NCI-H526 treated with DMSO at 0.1 percent for 48 hours (cell line): ENCODE measurements at places on chromosomes 6 and 20.

GRCh38 chr6:158962371-158962770, 37.6 kb downstream of the RSPH3 start:
- no peak for DNase-seq

- no peak for DNase-seq
These were observed 13.8 kb upstream of the TIAM2 start for GRCh38 chr6:154981079-154981870.

GRCh38 chr6:3904518-3904917, 55.3 kb downstream of the FAM50B start:
- no peak for DNase-seq

GRCh38 chr6:100103194-100103593, 109.2 kb upstream of the MCHR2 start:
- no peak for DNase-seq

- no peak for DNase-seq
These were observed 1.3 kb downstream of the SLCO4A1 start for GRCh38 chr20:62643521-62644043.

DNA sequence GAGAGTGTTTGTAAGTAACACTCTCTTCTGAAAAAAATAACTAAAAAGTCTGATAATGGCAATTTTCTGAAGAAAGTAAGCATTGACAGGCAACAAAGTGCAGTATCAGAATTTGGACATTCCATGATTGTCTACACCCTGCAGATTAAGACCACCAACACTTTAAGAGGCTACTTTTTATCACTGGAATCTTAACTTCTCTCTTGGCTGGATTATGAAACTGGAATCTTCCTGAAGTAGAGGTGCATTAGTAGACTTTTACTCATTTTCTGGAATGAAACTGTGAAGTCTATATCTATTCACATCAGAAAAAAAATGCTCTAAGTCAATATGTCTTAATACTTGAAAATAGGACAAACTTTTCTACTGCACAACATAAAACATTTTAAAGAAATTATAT, 547.5 kb downstream of the COL12A1 start:
- DNase-seq, result no peak

DNA sequence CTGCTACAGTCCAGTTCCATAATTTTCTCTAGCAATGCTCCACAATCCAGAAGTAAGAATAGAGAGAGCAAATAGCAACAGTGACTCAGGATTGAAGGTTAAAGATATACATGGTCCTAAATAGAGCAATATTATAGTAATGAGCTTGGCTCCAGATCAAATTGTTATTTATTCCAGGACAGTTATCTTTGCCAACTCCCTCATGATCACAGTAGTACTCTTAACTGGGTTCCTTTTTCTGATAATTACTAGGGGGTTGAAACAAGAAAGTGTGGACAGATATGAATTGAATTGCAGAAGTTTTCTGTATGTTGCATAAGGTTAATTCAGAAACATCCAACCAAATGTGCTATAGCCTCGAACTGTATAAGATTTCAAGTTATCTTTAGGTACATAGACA, 11.9 kb downstream of the FAM184A start:
- no peak for DNase-seq

GRCh38 chr6:15519681-15520080, 143.1 kb downstream of the DTNBP1 start:
- DNase-seq, result no peak

GRCh38 chr6:26089272-26089671, 2.0 kb downstream of the HFE start:
- no peak for DNase-seq

- DNase-seq, result no peak
These were observed 52.0 kb upstream of the HBS1L start for GRCh38 chr6:135106611-135107010.

DNA sequence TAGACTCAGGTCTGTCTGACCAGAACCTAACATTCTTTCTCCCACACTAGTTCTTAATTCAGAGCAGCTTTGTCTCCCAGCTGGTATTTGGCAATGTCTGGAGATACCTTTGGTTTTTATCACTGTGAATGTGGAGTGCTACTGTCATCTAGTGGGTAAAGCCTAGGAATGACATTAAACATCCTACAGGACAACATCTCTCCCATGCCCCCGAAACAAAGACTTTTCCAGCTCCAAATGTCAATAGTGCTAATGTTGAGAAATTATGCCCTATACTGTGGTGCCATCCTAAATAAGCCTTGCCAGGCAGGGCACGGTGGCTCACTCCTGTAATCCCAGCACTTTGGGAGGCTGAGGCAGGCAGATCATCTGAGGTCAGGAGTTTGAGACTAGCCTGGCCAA, 4.2 kb upstream of the TTPAL start:
- DNase-seq, result no peak

DNA sequence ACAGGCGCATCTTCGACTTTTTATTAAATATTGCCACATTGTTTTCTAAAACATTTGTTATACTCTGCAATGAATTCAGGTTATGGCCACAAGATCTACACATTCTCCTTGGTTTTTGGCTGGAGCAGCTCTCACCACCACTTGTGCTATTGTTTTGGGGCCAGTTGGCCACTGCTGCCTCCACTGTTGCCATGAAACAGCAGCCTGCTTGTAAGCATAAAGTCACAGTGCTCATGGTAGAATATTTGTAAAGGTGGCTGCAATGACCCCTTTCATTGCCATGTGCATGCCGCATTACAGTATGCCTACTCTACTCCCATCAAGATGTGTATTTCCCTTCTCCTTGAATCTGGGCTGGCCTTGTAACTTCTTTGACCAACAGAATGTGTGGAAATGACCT, 141.4 kb downstream of the SCML4 start:
- DNase-seq, result no peak

GRCh38 chr6:167554854-167555253, 230.0 kb downstream of the TTLL2 start:
- no peak for DNase-seq

- DNase-seq, result peak; percentile 7
These were observed 224.2 kb downstream of the NFATC2 start for GRCh38 chr20:51318058-51318949.

DNA sequence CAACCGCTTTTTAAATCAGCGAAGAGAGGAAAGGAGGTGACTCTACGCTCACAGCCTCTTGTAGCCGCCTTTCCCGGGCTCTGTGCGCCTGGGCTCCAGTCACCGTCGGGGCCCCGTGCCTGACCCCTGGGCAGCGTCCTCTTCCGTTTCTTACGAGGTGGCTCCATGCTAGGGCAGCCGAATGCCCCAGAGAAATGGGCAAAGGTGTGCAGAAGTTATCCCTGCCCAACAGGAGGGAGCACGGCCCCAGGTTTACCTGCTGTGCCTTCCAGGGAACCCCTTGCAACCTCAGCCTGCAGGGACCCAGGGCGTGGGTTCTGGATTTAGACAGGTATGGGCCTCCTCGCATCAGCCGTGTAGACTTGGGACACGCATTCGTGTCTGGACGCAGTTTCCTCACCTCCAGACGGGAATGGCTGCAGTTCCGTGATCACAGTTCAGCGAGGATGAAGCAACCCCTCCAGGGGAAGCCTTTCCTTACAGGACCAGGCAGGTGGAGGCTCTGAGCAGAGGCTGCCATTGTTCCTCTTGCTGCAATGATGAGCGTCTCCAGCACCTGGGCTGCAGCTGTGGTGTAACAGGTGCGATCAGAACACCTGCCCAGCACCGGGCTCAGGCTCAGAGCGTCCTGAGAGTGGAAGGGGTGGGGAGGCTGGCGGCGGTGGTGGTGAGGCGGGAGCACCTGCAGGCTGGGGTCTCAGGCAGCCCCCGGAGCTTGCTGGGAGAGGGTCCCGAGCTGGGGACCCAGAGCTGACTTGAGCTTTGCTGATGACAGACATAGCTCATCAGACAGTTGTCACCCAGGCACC, 81.3 kb upstream of the BHLHE23 start:
- DNase-seq, result no peak

- no peak for DNase-seq
These were observed 20.3 kb downstream of the RIN2 start for GRCh38 chr20:19778404-19778803.

DNA sequence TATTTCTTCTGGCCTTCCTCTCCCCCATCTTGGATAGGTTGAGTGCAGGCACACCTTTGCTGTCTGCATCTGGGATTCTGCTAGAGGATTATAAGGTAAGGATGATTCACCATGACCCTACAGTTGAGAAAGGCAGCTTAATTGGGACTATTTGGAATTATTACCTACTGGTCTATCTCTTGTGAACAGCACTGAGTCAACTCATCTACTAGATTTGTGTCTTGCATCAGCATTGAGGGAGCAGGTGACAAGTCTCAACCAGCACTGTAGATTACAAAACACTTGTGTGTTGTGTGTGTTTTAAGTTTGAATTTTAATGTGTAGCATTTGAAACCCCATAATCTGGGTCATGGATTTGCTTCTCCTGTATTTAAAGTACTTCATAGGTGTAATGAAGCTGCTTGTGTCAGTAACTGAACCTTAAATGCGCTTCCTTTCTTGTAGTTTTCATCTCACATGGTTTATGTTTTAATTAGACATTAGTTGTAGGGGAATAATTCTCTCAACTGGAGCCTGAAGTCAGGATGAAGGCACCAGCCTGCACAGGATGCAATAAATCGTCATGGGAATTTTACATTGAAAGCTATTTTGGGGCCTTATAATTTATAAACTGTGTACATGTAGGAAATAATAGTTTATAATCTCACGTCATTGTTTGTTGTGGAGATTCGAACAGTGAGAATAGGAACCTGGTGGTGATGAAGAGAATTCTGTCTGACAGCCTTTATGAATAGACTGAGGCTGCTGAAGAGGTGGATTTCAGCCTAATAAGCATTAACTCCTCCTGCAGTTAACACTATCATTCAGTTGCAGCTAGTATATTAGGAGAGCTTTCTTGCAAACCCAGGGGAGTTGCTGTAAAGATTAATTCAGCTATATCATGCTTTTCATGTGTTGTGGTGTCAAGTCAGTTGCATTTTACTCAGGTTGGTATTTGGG, 125.1 kb downstream of the JARID2 start:
- DNase-seq, result no peak

DNA sequence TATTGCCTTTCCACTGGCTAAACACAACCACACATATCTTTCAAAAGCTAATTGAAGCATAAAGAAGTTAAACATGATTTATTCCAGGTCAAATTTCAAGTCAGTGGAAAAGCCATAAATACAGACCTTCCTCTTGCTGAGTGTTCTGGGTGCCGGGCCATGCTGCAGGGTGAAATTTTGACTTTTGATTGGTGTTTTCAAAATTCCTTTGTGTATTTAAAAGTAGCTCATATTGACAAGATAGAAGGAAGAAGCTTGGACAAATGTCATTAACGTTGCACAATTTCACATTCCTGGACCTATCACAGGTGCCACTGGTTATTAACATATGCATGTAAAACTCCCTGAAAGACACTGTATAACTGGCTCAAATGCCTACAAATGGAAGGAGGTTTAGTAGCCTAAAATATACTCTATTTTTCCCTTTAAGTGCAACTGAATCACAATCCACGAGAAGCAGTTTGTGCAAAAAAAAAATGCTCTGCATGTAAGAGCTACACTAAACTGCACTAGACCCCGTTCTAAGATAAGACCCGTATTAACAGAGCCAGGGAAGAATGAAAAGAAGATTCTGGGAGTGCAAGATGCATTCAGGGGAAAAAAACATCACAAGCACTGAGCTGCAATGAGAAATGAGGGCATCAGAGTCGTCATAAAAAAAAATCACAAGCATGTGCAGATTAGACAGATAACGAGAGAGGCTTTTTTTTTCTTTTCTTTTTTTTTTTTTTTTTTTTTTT, 30.4 kb downstream of the ATXN1 start:
- peak; percentile 78 for DNase-seq

- DNase-seq, result no peak
These were observed 1.6 kb downstream of the CDH22 start for GRCh38 chr20:46306743-46307138.

DNA sequence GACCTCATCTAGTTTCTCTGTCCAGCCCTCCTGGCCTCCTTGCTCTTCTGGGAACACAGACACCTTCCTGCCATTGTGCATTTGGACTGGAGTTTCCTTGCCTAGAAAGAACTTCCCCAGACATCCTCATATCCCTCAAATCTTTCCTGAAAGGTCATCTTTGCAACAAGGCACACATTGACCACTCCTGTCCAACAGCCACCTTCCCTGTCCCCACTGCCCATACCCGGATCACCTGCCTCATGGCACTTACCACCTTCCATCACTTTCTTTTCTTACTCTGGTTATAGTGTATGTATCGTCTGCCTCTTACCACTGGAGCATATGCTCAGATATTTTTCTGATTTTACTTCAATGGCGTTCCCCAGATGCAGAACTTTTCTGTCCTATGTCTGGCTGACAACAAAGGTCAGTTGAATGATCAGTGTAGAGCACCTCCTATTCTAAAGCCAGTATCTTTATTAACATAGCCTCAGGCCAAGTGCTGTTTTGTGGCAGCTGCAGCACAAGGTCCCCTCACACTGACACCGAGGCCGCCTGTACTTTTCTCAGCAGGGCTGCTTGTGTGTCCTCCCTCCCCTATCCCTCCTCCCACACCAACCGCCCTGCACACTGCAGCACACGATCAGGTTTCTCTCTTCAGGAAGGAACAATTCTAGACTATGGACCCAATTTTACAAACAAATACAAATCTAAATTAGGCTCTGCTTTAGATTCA, 4.1 kb downstream of the HLA-C start:
- peak; percentile 90 for DNase-seq

DNA sequence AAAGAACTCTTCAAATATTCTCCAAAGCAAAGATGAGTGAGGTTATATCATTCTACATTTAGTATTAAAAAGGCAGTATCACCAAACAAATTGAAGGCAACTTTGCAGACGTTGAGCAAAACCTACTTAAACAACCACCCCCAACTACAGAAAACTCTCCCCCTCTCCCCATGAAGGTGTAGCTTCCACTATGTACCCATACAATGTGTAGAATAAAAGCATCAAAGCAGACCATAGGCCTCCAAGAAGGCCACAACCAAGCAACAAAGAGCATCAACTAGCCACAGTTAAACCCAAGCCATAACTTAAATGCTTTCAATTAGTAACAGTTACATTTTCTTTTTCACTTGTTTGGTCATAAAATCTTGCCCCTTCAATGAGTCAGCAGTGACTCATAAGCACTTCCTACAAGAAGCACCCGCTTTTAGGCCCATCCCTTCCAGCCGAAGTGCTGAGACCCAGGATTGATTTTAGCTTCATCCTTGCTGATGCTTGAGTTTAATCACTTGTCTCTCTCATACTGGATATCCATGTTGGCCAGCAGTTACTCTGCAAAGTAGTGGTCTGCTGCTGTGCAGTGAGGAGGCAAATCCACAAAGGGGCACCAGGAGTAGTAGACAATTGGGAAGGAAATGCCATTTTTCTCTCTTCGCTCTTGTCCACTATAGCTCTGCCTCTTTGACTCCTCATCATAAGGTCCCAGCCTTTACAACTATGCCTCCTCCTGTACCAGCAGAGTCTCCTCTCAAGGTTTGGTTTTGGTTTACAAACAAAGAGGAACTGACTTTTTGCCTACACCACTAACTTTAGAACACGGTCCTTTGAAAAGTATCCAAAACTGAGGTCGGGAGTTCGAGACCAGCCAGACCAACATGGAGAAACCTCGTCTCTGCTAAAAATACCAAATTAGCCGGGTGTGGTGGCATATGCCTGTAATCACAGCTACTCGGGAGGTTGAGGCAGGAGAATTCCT, 8.4 kb upstream of the NUP153 start:
- DNase-seq, result no peak

GRCh38 chr6:3267162-3267561, 8.4 kb downstream of the PSMG4 start:
- DNase-seq, result no peak

- DNase-seq, result no peak
These were observed 236.4 kb downstream of the ARHGAP18 start for GRCh38 chr6:129473546-129473945.
